ENCODE measurements at places on chromosomes 12 and 14. TPM values are rescaled to one million over a fixed set of nuclear protein-coding genes. Genes with fewer than 3 reads are reported as not detected.

Gene ALX1
- total RNA-seq, result 3.2 TPM

Gene PCK2
- 126 TPM for total RNA-seq

Gene MOAP1
- 18.1 TPM for total RNA-seq

Gene CACNA1C
- total RNA-seq, result 27.0 TPM

Gene CBLN3
- 5.5 TPM for total RNA-seq

Gene TRIM9
- total RNA-seq, result 13.4 TPM

Gene C12orf60
- total RNA-seq, result 0.82 TPM

Gene HOXC11
- not detected for total RNA-seq

Gene LMNTD1
- total RNA-seq, result 0.75 TPM

Gene SLCO1B1
- not detected for total RNA-seq

Gene LTB4R
- total RNA-seq, result 12.0 TPM

Gene RPGRIP1
- not detected for total RNA-seq

Gene TIMM9
- 27.5 TPM for total RNA-seq

Gene RTL1
- total RNA-seq, result not detected

Gene ADSS1
- 9.9 TPM for total RNA-seq

Gene PROX2
- not detected for total RNA-seq

Gene PIANP
- 9.3 TPM for total RNA-seq

Gene CTSG
- total RNA-seq, result not detected

Gene RIMBP2
- 0.92 TPM for total RNA-seq

Gene RND1
- 1.1 TPM for total RNA-seq

Gene DNAI7
- total RNA-seq, result 0.44 TPM

Gene VPS37B
- 25.3 TPM for total RNA-seq

Gene FSCB
- not detected for total RNA-seq

Gene GPR135
- 4.0 TPM for total RNA-seq

Gene SYNDIG1L
- total RNA-seq, result not detected

Gene OAS2
- total RNA-seq, result not detected

Gene C1S
- total RNA-seq, result 20.8 TPM

Gene PMCH
- not detected for total RNA-seq

Gene YAF2
- total RNA-seq, result 35.4 TPM

Gene SMIM41
- total RNA-seq, result not detected

Gene KCNH3
- 0.10 TPM for total RNA-seq

Gene TAS2R46
- total RNA-seq, result 0.51 TPM

Gene PTGER2
- total RNA-seq, result 2.5 TPM

Gene RNU4-1
- 1,738 TPM for total RNA-seq

Gene USP44
- 0.18 TPM for total RNA-seq

Gene NPFF
- total RNA-seq, result not detected

Gene DERA
- total RNA-seq, result 16.0 TPM

Gene IL31
- total RNA-seq, result not detected

All from chondrocyte (in vitro differentiated cells).